Tibial nerve (tissue), 4 donors: ENCODE measurements at places on chromosomes 7 and 10. TPM values are rescaled to one million over a fixed set of nuclear protein-coding genes. Genes with fewer than 3 reads are reported as not detected.

The TET1 gene
- 11.1 TPM for total RNA-seq

The FGFR2 gene
- total RNA-seq: 9.0 TPM

The PKD2L1 gene
- not detected for total RNA-seq

The CFTR gene
- total RNA-seq: not detected

The GIMAP5 gene
- 36.0 TPM for total RNA-seq

The MKX gene
- 0.87 TPM for total RNA-seq

The PNLIP gene
- total RNA-seq: 11.4 TPM

The PALD1 gene
- total RNA-seq: 5.4 TPM

The RAB19 gene
- not detected for total RNA-seq

The PAPOLB gene
- total RNA-seq: 1.4 TPM

The CALCR gene
- not detected for total RNA-seq

The SLIT1 gene
- total RNA-seq: 3.1 TPM

GRCh38 chr7:38189231-38189938 lies 11.3 kb downstream of the STARD3NL start:
- DNase-seq: no peak

DNA sequence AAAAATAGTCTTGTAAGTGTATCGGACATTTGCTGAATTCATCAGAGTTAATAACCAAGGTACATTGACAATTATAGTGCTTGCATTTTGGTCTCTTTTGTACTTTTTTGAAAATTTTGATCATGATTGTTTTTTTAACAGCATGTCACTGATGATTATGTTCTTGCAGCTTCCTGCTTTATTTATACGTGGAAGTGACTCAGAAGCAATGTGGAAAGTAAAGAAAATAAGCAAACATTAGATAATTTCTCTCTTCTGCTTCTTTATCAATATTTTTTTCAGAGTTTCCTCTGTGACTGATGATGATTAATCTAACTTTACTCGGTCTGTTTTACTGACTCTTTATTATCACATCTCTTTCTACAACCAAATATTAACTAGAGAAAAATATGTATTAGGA lies 1351.9 kb downstream of the REEP3 start:
- no peak for DNase-seq

DNA sequence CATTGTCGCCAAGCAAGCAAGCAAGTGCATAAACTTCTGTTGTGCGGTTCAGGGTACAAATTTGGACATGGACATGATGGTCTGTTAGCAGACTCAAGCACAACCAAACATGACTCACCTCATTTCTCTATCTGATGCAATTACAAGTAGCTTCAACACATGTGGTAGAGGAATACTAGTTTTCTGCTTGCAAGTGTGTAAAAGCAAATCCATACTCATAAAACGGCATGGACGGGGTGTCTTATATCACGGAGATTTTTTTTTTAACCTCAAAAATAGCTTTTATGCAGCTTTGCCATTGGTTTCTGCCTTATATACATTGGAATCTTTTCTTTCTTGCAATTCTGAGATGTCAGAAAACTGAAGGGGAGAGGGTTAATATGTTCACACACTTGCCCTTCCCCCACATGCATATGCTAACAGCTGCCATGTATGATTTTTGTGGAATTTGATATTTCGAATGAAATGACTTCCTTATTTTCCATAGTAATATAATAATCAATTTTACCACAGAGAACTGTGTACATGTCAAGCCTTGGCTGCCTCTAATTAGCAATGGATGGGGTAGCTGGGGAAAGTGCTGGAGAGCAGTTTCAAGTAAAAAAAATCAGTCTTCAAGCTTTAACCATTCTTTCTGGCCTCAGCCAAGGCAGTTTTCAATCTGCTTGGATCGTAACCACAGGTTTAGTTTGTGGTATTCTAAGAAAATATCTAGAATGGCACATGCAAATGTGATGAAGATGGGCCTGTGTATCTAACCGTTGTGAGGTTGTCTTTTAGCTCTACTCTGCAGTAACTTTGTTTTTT lies 106.0 kb upstream of the PDCD4 start:
- DNase-seq: no peak

DNA sequence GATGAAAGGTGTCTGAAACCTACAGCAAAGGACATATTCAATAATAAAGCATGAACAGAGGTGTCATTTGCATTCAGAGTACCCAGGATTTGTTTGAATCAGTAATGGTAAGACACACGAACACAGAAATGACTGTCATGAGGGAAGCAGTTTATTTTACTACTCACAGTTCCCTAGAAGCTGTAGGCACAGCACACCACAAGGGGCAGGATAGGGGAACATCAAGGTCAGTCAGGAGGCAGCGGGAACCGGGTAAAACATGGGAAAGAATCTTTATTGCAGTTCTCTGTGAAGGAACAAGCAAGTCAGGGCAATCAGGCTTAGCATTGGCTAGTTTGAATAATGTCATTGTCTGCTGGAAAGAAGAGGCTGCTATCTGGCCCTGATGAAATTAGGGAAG lies 70.2 kb upstream of the PDSS1 start:
- DNase-seq: no peak

GRCh38 chr10:114271779-114272167 lies 32.7 kb downstream of the VWA2 start:
- DNase-seq: no peak

DNA sequence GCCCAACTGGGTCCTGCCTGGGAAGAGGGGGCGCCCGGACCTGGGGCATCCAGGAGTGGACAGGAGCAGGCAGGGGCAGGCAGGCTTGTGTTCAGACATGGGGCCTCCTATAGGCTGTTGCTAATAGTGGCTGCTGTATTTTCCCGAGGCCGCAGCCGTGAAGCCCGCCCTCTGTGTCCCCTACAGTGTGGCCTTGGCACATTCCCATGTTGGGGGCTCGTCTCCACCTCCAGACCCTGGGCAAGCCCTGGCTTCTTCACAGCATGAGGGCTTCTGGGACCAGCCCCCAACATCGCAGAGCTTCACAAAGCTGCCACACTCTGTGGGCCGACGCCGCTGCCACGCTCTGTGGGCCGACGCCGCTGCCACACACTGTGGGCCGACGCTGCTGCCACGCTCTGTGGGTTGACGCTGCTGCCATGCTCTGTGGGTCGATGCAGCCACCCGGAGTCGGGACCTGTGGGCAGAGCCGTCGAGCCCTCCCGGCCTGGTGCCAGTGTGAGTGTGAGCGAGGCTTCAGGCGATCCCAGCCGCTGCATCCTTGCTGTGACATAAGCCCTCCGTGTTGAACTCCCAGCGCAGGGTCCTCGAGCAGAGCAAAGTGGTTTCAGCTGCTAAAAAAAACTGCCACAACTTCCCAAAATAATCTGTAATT lies 109.0 kb downstream of the INPP5A start:
- DNase-seq: no peak

DNA sequence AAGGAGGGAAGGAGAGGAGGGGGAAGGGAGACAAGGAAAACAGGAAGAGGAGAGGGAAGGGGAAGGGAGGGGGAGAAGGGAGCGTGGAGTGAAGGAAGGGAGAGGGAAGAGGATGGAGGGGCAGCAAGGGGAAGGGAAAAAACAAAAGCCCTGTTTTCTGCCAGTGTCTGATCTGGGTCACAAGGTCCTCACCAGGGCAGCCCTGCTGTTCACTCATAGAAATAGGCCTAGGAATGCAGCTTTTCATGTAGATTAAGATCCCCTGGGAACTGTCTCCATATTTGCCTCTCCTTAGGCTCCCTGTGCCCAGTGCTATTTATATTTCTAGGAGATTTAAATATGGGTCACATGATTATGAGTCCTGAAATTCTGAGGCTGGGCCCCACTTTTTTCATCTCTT lies 790.7 kb downstream of the TNS3 start:
- DNase-seq: no peak

DNA sequence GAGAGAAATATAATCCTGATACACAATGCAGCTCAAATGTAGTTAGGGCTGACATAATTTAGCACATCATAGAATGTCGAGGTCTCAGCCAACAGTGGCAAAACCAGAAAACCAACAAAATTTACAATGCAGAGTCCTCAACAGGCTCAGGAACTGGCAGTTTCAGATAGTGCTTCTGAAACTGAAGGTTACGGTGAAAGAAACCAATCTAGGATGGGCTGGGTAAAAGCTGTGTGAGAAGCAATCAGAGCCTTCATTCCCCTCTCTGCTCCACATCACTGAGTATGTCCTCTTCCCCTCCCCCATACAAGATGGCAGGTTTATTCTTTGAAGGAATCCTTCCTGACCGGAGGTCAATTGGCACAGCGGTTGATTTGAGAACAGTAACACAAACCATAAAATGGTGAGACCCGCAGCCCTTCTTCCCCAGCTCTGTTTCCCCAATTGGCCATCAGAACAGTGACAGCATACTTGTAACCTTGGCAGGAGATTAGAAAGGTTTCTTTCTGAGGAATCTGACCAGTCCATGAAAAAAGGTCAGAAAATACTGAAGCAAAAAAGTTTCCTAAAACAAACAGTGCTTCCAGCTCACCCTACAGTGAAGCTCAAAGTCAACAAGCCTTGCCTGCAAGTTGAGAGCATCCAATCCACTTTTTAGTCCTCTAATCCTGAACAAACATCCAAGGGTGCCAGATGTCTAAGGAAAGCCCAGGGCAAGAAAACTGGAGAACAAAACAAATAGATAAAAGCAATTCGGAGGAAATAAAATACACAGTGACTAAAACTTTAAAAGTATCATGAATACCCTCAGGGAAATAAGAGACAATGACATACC lies 53.9 kb upstream of the IL6 start:
- no peak for DNase-seq

DNA sequence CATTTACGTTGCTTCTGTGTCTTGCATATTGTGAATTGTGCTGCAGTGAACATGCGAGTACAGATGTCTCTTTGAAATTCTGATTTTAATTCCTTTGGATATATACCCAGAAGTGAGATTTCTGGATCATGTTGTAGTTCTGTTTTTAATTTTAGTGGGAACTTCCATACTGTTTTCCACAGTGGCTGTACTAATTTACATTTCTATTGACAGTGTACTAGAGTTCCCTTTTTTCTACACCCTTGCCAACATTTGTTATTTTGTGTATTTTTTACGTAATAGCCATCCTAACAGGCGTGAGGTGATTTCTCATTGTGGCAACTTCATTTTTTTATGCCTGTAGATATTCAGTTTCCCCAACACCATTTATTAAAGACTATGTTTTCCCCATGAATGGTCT lies 144.7 kb upstream of the INHBA start:
- DNase-seq: no peak

GRCh38 chr10:70832852-70833528 lies 17.2 kb downstream of the SGPL1 start:
- no peak for DNase-seq

GRCh38 chr7:1430056-1430845 lies 29.0 kb downstream of the MICALL2 start:
- DNase-seq: no peak

DNA sequence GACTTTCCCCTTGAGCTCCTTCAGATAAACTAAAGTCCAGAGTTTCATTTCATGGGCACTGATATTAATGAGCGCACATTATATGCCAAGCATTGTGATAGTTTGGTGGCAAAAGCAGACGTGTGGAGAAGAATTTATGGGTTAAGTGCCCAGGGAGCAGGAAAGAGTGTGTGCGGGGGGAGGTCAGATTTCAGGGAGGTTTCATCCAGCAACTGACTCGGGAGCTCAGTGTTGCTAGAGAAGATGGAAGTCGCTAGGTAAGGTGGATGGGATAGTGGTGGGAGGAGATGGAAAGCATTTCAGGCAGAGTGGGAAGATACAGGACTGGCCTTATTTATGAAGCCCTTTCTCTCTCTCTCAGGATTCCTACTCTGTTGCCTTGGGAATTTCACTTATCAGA lies 223.0 kb downstream of the SNX10 start:
- DNase-seq: no peak

- no peak for DNase-seq
These were observed 91.9 kb downstream of the CSTF2T start for GRCh38 chr10:51607463-51607835.

DNA sequence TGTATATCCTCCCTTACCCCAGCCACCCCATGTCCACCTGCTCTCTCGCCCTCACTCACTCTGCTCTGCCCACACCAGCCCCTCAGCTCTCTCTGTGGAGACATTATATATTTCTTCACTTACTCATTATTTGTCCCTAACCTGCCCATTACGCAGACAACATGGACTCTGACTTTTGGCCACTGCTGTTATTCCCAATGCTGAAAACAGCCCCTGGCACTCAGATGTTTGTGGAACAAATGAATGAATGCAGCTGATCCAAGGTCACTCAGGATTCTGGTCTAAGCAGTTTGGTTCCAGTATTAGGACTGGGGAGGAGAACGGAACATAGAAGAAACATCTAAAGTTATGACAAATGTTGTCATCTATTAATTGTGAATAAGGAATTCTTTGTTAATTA lies 26.7 kb downstream of the GNA12 start:
- DNase-seq: no peak

GRCh38 chr7:38873433-38873832 lies 35.6 kb downstream of the VPS41 start:
- DNase-seq: no peak

DNA sequence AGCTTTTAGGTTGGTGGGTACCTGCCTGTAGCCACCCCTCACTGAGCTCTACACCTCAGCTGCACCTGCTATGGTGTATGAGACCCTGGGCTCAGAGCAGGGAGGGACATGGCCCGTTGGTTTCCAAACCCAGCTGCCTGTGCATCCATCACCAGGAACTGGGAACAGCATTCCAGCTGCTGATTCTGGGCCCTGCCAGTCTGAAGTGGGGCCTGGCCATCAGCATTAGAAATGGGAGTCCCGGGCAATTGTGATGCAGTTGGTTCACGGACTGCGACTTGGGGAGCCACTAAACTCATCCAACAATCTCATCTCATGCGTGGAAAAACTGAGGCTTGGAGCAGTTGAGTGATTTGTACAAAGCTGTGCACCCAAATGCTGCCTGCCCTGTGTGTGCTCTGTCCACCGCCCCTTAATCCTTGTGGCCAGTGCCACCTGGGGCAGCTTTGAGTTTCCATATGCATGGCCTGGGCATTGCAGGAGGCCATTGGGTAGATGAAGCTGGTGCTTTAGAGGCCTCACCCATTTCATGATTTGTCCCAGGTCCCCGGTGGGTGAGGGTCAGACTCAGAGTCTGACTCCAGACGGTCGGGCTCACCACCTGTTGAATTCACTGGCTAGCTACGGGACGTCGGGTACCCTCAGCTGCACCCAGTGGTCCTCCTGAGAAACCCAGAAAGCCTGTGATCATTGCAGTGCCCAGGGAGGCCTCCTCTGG lies 109.0 kb upstream of the SHH start:
- DNase-seq: no peak

GRCh38 chr7:27651702-27652101 lies 11.0 kb downstream of the HIBADH start:
- no peak for DNase-seq

DNA sequence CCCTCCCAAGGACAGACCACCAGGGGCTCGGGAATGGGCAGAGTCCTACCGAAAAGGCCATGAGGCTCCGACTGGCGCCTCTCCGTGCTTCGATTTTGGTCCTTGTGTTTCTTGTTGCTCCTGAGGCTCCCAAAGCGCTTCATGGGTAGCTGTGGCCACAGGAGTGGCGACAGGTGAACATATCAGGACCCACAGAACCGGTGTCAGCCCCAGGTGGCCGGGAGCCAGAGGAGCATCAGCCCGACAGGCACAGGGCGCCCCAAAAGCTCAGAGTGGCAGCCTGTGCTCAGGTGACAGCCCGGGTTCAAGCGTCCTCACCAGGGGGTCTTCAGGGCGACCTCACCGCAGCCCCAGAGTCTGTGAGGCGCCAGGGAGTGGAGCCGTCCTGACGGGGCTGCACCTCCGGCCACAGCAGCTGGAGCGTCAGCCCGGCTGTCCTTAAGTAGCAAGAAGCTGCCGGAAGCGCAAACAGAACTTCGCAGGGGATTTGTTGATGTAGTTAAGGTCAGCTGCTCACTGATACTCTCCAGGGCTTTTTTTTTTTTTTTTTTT lies 141.0 kb downstream of the PRKAG2 start:
- no peak for DNase-seq
